ENCODE measurements at places on chromosomes 13 and 19.

GRCh38 chr13:26262156-26262555 lies 8.2 kb downstream of the CDK8 start:
- no peak for DNase-seq

GRCh38 chr13:102675115-102675514 lies 19.7 kb downstream of the METTL21C start:
- DNase-seq: no peak

GRCh38 chr19:55369653-55370304 lies 484 bp downstream of the IL11 start:
- DNase-seq: peak; percentile 71

- DNase-seq: no peak
Observed at GRCh38 chr13:101085551-101085950, 330.8 kb downstream of the NALCN start.

DNA sequence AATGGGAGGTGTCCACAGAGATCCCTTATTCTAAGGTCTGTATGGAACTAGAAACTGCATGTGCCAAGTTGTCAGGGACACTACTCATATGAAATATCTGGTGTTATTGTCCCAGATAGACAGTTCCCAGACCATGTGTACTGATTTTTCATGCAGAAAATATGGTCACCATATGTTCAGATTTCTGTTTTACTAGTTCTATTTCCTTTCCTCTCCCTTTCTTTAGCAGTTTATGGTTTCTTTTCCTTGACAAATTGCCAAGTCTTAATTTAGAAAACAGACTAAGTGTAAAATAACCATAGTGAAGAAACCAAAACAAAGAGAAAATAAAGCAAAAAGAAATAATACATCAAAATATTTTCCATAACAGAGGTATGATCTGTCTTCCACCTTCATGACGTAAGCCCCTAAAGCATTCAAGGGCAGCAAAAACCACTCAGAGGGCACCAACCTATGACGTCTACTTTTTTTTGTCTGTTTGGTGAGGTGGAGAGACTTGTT lies 248.5 kb downstream of the KCTD12 start:
- no peak for DNase-seq

- DNase-seq: no peak
Observed at GRCh38 chr19:11577451-11578257, at the start of gene ACP5. TSS of gene ACP5 (minus strand) at chr19:11577645. CDS start at chr19:11577317, 328 bp downstream.

GRCh38 chr13:110403721-110404120 lies 96.6 kb downstream of the COL4A2 start:
- no peak for DNase-seq

DNA sequence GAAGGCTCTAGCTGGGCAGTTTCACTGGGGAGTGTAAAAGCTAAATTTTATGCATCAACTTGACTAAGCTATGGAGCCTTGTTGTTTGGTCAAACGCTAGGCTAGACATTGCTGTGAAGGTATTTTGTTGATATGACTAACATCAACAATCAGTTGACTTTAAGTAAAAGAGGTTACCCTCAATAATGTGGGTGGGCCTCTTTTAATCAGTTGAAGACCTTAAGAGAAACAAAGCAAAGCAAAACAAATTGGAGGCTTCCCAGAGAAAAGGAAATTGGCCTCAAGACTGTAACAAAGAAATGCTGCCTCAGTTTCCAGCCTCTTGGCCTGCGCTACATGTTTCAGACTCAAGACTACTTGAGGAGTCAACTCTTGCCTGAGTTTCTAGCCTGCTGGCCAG lies 50.0 kb upstream of the TSC22D1 start:
- no peak for DNase-seq

GRCh38 chr13:46761174-46761573 lies 35.8 kb downstream of the ESD start:
- DNase-seq: no peak

DNA sequence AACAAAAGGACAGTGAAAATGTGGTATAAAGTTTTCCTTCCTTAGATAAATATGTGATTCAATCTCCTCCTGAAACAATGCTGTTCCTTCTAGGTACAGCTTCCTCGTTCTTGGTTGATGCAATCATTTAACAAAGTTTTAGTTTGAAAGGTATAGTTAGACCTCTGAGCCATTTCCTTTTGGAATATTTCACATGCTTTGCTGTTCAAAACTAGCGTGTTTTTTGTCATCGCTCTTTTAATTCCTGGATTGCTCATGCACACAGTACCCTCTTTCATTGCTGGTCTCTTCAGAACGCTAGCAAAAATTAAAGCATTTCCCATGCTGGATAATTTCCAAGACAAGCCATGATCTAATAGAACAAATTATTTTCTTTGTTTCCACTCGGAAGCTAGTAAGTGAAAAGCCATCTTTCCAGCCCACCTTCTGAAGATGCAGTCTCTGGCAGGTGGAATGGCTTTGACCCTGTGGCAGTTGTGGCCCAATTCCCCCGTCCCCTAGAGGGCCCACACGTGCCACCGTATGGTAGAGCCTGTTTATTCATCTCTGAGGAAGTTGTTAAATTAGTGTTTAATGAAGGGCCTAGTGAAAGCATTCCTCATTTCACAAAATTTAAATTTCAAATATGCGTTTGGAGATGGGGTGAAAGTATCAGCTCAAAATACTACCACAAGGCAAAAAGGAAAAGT lies 1040.6 kb upstream of the SLC10A2 start:
- DNase-seq: no peak

DNA sequence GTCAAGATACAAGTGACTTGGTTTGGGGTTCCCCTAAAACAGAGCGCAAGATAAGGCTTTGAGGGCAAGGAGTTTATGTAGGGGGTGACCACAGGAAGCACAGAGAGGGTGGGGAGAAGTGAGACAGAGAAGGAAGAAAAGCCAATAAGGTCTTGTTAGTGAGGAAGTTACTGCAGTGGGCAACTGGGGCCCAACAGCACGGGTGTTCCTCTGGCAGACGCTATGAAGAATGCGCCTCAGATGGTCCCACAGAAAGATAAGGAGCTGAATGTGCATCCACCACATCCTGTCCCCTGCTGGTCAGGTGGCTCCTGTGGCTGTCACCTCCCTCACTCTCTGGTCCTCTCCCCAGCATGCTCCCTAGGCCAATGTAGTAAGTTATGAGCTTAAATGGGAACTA lies 333.5 kb downstream of the TSHZ3 start:
- no peak for DNase-seq

DNA sequence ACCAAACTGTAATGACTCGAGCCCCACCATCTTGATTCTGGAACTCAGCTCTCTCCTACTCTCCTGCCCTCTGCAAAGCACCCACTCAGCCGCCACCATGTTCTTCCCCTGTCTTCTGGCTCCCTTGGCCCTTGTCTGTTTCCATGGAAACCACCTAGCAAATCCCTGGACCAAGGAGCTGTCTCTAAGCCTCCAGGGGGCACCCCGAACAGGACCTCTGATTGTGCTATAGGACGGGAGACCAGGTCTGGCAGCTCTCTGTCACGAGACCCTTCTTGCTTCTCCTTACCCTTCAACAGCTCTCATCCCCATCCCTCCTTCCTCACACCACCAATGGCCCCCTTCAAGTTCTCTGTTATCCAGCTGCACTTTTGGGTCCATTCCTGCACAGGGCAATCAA lies 277.7 kb upstream of the ZNF507 start:
- DNase-seq: no peak

DNA sequence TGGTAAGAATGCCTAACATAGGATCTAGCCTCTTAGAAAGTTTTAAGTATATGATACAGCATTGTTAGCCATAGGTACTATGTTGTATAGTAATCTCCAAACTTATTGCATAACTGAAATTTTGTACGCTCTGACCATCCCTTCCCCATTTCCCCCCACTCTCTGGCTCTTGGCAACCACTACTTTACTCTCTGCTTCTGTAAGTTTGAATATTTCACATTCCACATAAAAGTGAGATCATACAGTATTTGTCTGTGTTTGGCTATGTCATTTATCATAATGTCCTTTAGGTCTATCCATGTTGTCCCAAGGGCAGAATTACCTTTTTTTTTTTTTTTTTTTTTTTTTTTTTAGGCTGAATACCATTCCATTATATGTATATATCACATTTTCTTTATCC lies 396.9 kb downstream of the DLEU7 start:
- DNase-seq: no peak

DNA sequence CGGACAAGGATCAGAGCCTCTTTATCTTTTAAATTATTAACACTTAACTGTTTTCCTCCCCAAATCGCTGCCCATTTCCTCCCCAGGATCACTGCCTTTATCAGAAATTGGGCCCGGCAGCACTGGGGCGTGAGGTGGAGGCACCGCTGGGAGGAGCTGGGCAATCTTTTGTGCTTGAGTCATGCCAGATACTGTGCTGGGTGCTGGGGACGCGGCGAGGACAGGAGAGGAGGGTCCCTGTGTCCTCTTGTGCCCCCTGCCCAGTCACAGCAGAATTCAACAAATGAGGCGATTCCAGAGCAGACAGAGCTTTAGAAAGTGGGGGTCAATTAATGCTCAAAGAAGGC lies 347.8 kb downstream of the ZNF536 start:
- DNase-seq: no peak

DNA sequence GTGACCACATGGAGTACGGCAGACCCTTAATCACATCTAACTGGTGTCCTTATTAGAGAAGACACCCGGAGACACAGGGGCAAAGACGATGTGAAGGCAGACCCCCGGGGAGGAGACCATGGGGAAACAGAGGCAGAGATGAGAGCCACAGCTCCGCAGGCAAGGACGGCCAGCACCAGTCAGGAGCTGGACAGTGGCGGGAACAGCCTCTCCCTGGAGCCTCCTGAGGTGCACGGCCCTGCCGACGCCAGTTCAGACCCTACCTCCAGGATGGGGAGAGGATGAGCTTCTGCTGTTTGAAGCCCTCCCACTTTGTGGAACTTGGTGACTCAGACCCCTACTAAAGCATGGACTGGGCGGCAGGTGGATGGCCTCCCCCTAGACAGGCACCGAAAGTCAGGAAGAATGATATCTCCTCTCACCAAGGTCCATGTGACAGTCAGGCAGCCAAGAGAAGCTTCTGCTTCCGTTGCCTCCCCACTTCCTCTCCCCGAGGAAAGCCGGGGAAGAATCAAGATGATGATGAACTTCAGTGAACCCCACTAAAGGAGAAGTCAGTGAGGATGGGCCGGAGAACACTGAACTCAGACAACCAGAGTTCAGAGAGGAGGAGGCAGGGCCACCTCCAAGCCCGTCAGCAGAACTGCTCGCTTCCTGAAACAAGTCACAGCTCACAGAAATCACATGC lies 25.4 kb downstream of the RAB20 start:
- DNase-seq: no peak

GRCh38 chr13:103328899-103329298 lies 262.7 kb upstream of the SLC10A2 start:
- DNase-seq: no peak

DNA sequence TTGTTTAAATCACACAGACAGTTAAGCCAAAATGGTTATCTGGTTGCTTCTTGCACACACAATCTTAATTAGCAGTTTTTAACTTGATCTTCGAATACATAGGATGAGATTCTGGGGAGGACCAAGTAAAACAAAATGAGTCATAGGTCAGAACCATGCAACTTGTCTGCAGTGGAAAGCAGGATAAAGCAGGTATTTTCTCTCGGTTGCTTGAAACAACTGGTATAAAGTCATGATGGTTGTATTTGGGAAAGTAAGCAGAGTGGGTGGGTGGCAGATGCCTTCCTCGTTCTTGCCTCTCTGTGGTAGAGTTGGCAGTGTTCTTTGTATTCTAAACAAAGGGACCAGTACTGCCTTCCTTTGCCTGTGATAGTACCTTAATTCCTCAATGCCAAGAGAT lies 167.0 kb downstream of the COG6 start:
- no peak for DNase-seq

GRCh38 chr19:17863520-17864182 lies 3.9 kb downstream of the RPL18A start:
- peak; percentile 68 for DNase-seq

DNA sequence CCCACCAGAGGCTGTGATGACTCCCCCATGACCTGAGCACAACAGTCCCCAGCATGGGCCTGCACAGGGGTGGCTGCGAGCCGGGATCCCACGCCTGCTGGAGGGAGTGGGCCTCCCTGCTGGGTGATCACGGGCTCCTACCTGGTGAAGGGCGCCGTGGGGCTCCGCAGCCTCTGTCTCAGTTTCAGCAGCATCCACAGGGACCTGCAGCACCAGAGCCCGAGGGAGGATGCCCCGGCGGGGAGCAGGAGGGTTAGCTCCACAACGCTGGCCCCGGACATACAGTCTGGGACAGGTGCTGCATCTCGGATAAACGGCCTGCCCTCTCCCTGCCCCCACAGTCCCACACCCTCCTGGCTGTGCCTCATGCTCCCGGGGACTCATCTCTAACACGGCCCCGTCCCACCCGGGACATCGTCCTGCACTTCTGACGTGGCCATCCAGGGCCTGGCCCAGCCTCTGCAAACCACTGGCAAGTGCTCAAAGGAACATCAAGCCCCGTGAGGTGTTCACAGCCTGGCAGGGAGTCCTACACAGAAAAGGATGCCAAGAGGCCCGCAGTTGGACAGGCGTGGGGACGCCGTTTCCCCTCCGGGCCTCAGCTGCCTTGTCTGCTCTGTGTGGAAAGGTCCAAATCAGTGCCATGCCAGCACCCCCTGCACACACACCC lies 10.5 kb downstream of the PEX11G start:
- DNase-seq: no peak

DNA sequence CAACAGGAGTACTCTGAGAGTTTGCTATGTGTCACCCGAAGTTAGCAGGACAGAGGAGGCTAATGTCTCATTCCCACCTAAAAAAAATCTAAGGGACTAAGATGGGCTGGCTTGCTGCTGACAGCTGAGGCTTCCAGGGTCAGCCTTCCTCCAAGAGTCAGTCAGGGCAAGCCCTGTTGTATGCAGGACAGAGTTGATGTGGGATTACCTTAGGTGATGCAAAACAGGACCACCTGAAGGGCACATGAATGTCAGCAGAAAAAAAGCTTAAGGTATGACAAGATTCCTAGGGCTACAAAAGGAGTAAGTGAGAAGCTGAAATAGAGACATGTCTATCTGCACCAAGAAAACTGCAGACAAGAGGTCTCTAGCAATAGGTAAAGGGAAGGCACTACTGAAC lies 151.5 kb downstream of the NHLRC3 start:
- no peak for DNase-seq

DNA sequence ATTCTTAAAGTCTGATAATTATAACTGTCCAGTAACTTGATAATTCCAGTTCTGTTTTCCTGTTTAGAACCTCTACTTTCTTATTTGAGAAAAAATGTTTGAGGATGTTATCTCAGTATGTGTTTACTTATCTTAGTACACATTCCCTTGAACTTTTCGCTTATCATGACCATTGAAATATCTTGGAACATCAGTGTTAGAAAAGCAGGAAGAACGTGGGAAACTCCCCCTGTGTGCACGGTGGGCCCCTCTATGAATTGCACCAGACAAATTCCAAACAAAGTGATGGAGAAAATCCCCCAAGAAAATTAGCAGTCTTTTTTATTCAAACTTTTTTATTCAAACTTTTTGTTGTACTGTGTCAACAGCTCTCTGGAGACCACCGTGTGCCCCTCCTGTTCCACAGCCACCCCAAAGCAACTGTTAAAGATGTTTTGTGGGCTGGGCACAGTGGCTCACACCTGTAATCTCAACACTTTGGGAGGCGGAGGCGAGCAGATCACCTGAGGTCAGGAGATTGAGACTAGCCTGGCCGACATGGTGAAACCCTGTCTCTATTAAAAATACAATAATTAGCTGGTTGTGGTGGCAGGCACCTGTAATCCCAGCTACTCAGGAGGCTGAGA lies 78.3 kb upstream of the PEG3 start:
- no peak for DNase-seq

GRCh38 chr13:99344610-99345208 lies 37.5 kb upstream of the GPR183 start:
- no peak for DNase-seq

- no peak for DNase-seq
Observed at GRCh38 chr19:53980539-53981375, 10.7 kb upstream of the CACNG6 start.

GRCh38 chr13:31136724-31137123 lies 25.0 kb downstream of the HSPH1 start:
- DNase-seq: no peak

- no peak for DNase-seq
Observed at GRCh38 chr13:92589955-92590354, 636.7 kb upstream of the GPC6 start.
